ENCODE measurements at places on chromosomes 11 and 22. TPM values are rescaled to one million over a fixed set of nuclear protein-coding genes. Genes with fewer than 3 reads are reported as not detected.

Gene SCO2
- total RNA-seq, result 2.0 TPM

Gene SEZ6L
- not detected for total RNA-seq

Gene EFEMP2
- total RNA-seq, result 26.3 TPM

Gene SYCE3
- total RNA-seq, result not detected

Gene EMSY
- total RNA-seq, result 11.1 TPM

Gene ANO1
- not detected for total RNA-seq

Gene PRG2
- total RNA-seq, result 0.11 TPM
